ENCODE measurements at places on chromosomes 7 and 10.
A peak's percentile ranks its signal among the peaks of the same experiment; 100 is the strongest.

GRCh38 chr7:94511718-94512117 is 2.1 kb downstream of the CASD1 start:
- DNase-seq, result no peak

- DNase-seq, result no peak
Measured at GRCh38 chr10:18008986-18009385, 57.3 kb downstream of the SLC39A12 start.

DNA sequence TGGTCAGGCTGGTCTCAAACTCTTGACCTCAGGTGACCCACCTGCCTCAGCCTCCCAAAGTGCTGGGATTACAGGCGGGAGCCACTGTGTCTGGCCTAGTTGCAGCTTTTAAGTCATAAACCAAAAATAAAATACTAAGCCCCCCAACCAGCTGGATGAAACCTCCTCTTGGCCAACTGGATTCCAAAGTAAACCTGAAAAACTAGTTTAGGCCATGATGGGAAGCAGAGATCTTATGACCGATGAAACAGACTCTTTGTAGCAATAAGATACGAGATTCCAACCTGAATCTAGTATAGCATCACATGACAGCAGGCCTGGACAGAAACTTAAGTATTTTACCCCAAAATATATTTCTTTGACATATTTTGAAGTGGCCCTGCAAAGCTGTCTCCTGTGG is 9.1 kb upstream of the MCM10 start:
- DNase-seq, result no peak

DNA sequence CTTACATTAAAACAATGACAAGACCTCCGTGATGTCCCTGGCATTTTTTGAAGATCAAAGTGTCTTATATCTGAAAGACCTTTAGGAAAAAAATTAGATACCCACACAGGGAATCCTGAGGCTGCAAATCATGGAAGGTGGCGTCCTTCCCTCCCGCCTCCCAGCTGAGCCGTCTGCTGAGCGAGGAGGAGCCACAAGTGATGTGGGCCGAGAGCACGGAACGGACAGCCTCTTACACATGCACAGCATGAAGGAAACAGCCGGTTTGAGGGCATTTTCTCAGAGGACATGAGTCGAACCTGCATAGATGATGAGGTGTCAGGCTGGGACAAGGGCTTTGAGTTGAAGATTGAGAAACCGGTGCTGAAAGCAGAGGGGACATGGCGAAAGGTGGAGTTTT is 163.3 kb downstream of the ADARB2 start:
- no peak for DNase-seq

GRCh38 chr7:23863209-23863787 is 153.3 kb downstream of the STK31 start:
- peak; percentile 27 for DNase-seq

DNA sequence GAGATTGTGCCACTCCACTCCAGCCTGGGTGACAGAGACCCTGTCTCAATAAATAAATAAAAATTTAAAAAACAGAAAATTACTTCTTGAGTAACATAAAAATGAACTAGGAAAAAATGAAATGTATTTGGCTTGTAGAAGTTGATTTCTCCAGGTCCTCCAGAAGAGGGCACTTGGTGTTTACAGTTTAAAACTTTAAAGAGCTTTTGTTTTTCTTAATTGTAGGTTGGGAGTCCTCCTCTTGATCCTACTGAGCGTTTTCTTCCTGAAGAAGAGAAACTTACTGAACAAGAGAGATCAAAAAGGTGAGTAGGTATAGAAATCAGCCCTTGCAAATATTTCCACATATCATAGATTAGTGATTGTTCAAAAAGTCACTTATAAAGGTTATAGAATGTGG is 16.2 kb downstream of the KIFBP start:
- DNase-seq, result peak; percentile 21

DNA sequence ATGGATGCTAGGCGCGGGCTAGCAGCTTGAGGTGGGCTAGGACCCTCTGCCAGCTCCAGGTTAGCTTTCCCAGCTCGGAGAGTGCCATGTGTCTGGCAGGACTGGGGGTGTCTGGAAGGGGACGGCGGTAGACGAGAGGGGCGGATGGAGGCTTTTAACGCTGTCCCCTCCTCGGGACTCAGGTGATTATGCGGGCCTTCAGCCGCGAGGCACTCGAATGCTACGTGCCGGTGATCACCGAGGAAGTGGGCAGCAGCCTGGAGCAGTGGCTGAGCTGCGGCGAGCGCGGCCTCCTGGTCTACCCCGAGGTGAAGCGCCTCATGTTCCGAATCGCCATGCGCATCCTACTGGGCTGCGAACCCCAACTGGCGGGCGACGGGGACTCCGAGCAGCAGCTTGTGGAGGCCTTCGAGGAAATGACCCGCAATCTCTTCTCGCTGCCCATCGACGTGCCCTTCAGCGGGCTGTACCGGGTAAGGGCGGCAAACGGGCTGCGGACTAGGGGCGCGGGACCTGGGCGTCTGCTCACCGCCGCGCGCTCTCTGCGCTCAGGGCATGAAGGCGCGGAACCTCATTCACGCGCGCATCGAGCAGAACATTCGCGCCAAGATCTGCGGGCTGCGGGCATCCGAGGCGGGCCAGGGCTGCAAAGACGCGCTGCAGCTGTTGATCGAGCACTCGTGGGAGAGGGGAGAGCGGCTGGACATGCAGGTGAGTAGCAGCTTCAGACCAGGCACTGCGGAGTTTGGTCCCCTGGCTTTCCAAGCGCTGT is 1.1 kb downstream of the CYP26A1 start:
- DNase-seq, result peak; percentile 80

GRCh38 chr7:1539181-1539881 is 8.8 kb downstream of the MAFK start:
- no peak for DNase-seq

Data from H7 (cell line).